Activated CD8-positive, alpha-beta memory T cell treated with anti-CD3 and anti-CD28 coated beads for 36 hours (primary cell): ENCODE measurements at places on chromosomes 2 and 18. TPM values are rescaled to one million over a fixed set of nuclear protein-coding genes. Genes with fewer than 3 reads are reported as not detected.

The LYPD1 gene
- total RNA-seq: not detected

The ZSWIM2 gene
- total RNA-seq: not detected

The AQP12A gene
- total RNA-seq: not detected

The PROC gene
- not detected for total RNA-seq

The TOGARAM2 gene
- 5.7 TPM for total RNA-seq

The AKAIN1 gene
- total RNA-seq: not detected

The ANKAR gene
- 4.6 TPM for total RNA-seq

The MBD5 gene
- 13.6 TPM for total RNA-seq

The TANC1 gene
- total RNA-seq: 0.15 TPM

The MERTK gene
- total RNA-seq: 0.51 TPM

The NDC80 gene
- 53.9 TPM for total RNA-seq

The ZNF396 gene
- 0.99 TPM for total RNA-seq

The KIF1A gene
- total RNA-seq: 2.6 TPM

The VIT gene
- not detected for total RNA-seq

The RAB11FIP5 gene
- total RNA-seq: 6.0 TPM

The HDLBP gene
- 310 TPM for total RNA-seq

The NEU4 gene
- not detected for total RNA-seq

The LANCL1 gene
- total RNA-seq: 35.0 TPM

The MFSD2B gene
- total RNA-seq: 0.25 TPM

The MAP3K19 gene
- total RNA-seq: not detected

The C2orf74 gene
- 10.5 TPM for total RNA-seq

The CDH20 gene
- total RNA-seq: 0.06 TPM

The FAP gene
- total RNA-seq: not detected

The ANKRD30B gene
- total RNA-seq: not detected

The VWC2L gene
- total RNA-seq: not detected

The GPBAR1 gene
- 0.29 TPM for total RNA-seq

The DLX1 gene
- total RNA-seq: not detected

The IL1R1 gene
- total RNA-seq: 1.8 TPM

The MALL gene
- total RNA-seq: 0.65 TPM

The DQX1 gene
- 0.91 TPM for total RNA-seq

The SGO2 gene
- total RNA-seq: 24.4 TPM

The ASB18 gene
- not detected for total RNA-seq

The ARHGAP15 gene
- total RNA-seq: 36.4 TPM

The CD226 gene
- 189 TPM for total RNA-seq

The NXPH2 gene
- not detected for total RNA-seq

The NEB gene
- total RNA-seq: 0.10 TPM

The SPIRE1 gene
- total RNA-seq: 9.5 TPM

The BMP10 gene
- not detected for total RNA-seq

The MC4R gene
- not detected for total RNA-seq

The CHRNG gene
- total RNA-seq: not detected

The IGFBP2 gene
- total RNA-seq: 5.9 TPM

The MPP4 gene
- total RNA-seq: not detected

The ELOA2 gene
- not detected for total RNA-seq

The CPO gene
- total RNA-seq: not detected

The TRMT61B gene
- total RNA-seq: 19.0 TPM

The GPN1 gene
- total RNA-seq: 60.7 TPM

The AOX1 gene
- not detected for total RNA-seq

The KCNF1 gene
- total RNA-seq: not detected

The CERKL gene
- total RNA-seq: not detected

The OR6B2 gene
- total RNA-seq: not detected
